Umbilical cord (tissue), 2 donors: ENCODE measurements at places on chromosomes 3 and 15. TPM values are rescaled to one million over a fixed set of nuclear protein-coding genes. Genes with fewer than 3 reads are reported as not detected.

The GPR149 gene
- 1.7 TPM for total RNA-seq

The GRK7 gene
- 4.8 TPM for total RNA-seq

The OSBPL10 gene
- total RNA-seq, result 25.0 TPM

The GOLGA6D gene
- total RNA-seq, result 1.9 TPM

The PYGO1 gene
- 14.9 TPM for total RNA-seq

The IDH3A gene
- total RNA-seq, result 101 TPM

The ITIH3 gene
- total RNA-seq, result 48.2 TPM

The RLBP1 gene
- total RNA-seq, result not detected
